ENCODE measurements at places on chromosomes 3 and 15.

DNA sequence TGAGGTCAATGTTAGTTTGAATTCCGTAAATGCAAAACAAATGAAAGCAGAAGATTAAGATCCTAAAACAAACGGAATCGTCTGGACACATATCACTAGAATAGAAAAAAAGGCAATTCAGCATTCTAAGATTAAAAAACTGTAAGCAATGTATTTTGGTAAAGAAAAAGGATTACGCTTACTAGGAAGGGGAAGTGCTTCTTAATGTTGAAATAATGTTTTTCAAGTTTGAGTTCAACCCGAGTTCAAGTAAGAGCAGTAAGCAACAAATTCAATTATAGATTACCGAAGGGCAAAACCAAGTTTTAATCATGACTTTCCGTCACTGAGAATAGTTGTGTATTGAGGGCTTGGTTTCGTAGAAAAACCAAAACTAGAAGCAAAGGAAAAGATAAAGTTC is 637 bp downstream of the CIP2A start:
- peak; percentile 7 for DNase-seq

DNA sequence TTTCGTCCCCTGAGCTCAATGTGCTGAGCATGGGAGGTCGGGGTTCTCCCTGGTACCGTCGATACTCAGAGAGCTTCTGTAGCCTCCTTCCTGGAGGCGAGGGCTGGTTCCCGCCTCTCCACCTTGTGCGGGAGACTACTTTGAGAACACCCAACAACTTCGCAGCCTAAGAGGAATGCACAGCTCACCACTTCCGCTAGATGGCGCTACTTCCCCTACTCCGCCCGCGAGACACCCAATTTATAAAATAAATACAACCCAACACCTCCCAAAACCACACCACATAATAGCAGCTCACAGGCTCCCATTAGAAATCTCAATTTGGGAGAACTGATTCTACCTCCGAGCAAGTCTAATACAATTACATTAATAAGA is 1.2 kb downstream of the RGMA start:
- DNase-seq = peak; percentile 47

GRCh38 chr3:132368515-132368914 is 48.8 kb upstream of the DNAJC13 start:
- no peak for DNase-seq

DNA sequence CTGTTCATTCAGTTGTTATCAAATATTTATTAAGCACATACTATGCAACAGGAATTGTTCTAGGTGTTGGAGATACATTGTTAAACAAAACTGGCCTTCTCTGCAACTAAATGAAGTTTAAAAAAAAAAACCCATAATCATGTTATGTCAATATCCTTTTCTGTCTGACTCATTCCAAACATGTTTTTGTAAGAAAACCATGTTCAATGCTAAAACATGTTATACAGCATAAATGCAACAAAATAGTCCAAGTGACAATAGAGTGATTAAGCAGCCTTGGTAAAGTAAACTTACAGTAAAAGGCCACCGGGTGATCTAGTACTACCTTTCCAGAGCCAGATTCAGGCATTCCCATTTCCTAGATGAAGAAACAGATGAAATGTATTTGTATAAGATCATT is 278.0 kb upstream of the NECTIN3 start:
- DNase-seq = no peak

GRCh38 chr3:56339244-56339643 is 129.0 kb downstream of the ERC2 start:
- DNase-seq = no peak

DNA sequence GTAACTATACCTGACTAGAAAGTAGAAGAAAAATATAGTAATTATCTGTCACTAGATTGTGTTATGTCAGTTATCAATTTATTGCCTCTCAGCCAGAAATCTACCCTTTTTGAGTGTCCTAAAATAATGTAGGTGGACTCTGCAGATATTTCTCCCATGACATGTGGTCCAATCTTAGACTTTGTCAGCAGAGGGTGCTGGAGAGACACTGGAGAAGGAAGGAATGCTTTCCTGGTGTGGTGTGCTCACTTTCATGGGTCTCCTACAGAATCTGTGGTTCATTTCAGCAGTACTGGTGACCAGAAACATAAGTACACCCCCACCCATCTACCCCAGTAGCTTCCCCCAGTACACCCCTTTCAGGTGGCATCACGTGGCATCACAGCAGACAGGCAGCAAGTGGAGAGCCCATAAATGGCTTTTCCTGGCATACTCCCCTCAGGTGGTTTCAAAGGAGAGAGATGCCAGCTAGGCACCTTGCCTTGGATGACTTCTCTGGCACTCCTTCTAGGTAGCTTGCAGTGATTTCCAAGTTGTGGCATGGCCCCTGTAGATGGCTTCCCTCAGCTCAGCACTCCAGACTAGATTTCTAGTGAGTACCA is 114.7 kb downstream of the GADL1 start:
- peak; percentile 31 for DNase-seq

GRCh38 chr3:62954580-62954979 is 79.4 kb upstream of the CADPS start:
- no peak for DNase-seq
